ENCODE measurements at places on chromosomes 6 and 20.

DNA sequence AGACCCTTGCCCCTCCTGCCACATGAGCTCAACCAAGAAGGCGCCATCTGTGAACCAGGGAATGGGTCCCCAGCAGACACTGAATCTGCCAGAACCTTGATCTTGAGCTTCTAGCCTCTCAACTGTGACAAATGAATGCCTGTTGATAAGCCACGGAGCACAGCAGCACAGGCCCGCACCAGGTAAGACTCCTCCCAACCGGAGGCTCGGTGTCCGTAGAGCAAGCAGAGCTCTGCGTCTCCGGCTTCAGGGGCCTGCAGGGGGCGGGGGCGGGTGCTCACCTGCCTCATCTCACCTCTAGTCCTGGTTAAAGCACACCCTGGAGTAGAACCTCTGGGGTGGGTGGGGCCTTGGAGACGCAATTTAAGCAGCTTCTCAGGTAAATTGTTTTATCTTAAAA, 122.7 kb downstream of the SMOC2 start:
- DNase-seq = no peak

DNA sequence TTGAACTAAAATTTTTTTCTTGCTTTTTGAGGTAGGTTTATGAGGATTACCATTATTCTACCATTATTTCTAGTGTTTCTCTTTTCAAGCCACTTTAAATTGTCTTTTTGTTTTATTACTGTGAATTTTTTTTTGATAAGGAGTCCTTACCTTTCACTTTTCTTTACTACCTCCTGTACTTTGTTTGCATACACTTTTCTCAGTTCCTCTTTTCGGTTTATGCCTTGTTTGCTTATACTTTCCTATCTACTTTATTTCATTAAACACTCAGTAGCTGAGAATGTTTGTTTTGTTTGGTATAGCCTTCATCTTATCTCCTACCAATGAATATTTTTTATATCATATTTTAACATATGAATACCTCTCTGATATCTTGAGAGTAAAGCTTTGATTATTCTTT, 147.9 kb downstream of the TFAP2B start:
- DNase-seq = no peak

DNA sequence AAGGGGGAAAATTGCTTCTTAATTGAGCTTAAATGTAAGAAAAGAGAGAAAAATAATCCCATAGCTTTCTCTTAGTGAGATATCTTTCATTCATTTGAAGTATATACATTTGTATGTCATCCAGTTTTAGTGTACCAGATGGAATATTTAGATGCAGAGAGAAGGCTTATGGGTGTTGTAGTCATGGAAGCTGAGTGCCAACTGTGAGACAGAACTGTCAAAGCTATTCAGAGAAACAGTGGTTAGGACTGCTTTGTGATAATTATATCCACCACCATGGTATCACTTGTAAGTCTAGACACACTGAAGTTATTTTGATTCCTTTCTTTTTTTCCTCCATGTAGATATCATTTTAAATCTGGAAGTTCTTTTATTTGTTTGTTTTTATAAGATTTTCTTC, 524.3 kb upstream of the EPHA7 start:
- DNase-seq = no peak

GRCh38 chr6:109793021-109793420, 101.9 kb downstream of the FIG4 start:
- no peak for DNase-seq

- DNase-seq = no peak
Measured at GRCh38 chr6:77290798-77291197, 172.5 kb downstream of the HTR1B start.

DNA sequence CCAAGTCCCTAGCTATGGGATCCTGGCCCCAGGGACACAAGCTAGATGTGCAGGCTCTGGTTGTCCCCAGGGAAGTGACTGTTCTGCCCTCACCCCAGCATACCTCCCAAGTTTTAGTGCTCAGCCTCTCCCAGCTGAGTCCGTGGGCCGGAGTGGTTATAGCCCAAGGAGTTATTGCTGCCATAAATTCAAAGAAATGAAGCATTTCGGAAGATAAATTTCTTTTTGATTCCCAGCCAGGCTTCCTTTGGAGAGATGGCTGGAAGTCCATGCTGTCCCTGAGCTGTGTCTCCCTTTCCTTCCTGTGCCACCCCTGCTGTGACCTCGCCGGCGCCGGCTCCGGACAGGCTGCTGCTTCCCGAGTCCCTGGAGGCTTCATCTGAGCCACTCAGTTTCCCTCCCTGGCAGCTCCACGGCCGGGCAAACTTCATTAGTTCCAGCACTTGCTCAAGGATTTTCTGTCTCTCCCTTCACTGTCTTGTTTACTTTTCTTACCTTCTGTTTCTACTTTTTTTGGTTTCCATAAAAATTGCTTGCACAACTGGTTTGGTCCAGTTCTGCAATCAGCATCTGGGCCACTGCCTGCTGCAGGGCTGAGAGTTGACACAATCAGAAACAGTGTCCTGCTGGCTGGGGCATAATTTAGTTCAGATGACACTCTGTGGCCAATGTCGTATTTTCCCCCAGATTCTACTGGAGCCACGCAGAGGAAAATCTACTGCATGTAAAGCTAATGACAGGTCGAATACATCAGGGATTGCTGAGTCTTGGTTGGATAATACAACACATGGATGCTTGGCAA, 225.5 kb downstream of the SYNDIG1 start:
- DNase-seq = peak; percentile 38

DNA sequence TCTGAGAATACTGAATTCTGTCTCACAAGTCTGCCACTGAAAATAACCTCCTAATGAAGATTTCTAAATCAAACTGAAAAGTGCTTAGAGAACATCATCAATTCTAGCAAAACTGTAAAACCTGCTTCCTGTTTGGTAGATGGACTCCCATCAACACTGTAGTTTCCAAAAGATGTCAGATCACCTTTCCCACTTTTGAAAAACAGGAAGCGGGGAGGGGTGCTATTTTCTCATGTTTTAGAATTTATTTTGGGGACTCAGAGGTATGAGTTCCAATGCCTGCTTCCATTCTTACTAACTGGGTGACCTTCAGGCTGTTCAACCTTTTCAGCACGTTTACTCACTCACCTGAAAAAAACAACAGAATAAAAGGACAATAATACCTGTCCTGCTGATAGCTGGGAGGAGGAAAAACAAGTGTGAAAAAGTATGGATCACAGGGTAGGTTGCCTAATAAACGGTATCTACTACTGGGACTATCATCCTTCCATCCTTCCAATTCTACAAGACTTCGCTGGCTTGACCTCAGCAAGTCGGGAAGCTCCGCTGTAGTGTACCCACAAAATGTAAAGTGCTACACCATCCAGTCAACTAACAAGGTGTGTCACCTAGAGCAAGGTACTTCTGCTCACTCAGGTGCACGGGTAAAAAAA, 1.1 kb downstream of the ATP5F1E start:
- no peak for DNase-seq

Data from left forelimb (tissue), 1 donor.